Stimulated activated naive B cell treated with anti-CD40 and anti-IgM and Interleukin-4, amounts not matched to agents 10 μg/mL and 1 μg/mL and 100 μg/mL, for 72 hours (primary cell): ENCODE measurements at places on chromosomes 3 and 15.

GRCh38 chr3:160904691-160905090 is 148.7 kb downstream of the PPM1L start:
- no peak for DNase-seq
- H3K27me3 ChIP-seq: no peaks in the 10 kb centered on the region
- H3K4me3 ChIP-seq: no peak overlapping the region

DNA sequence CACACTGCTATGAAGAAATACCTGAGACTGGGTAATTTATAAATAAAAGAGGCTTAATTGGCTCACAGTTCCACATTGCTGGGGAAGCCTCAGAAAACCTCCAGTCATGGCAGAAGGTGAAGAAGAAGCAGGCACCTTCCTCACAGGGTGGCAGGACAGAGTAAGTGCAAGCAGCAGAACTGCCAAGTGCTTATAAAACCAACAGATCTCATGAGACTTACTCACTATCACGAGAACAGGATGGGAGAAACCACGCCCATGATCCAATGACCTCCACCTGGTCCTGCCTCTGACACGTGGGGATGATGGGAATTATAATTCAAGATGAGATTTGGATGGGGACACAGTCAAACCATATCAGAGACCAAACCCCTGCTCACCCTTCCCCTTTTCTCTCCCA is 75.0 kb downstream of the TRIM69 start:
- no peaks in the 10 kb centered on the region for H3K36me3 ChIP-seq
- DNase-seq: no peak
- peaks cover 12% of the 10 kb centered on the region for H3K27me3 ChIP-seq
- H3K27ac ChIP-seq: no peak overlapping the region

DNA sequence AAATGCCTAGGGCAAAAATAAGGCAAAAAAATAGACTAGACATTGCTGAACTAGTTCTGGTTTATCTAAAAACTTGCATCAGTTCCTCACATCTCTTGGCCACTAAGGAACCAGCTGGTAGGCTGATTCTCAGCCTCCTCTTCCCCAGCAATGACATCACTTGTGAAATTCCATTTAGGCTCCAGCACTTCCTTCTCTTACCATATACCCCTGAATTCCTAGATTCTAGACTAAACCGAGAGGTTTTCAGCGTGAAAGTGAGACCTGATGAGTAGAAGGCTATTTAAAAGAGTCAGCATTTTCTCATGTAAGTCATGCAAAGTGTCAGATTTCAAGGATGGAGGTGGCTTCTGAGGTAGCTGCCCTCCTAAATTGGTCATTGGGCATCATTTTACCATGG is 247.1 kb upstream of the CDIN1 start:
- H3K27ac ChIP-seq: no peak overlapping the region
- H3K4me3 ChIP-seq: no peak overlapping the region
- H3K4me1 ChIP-seq: no peaks in the 10 kb centered on the region
- no peaks in the 10 kb centered on the region for H3K27me3 ChIP-seq

DNA sequence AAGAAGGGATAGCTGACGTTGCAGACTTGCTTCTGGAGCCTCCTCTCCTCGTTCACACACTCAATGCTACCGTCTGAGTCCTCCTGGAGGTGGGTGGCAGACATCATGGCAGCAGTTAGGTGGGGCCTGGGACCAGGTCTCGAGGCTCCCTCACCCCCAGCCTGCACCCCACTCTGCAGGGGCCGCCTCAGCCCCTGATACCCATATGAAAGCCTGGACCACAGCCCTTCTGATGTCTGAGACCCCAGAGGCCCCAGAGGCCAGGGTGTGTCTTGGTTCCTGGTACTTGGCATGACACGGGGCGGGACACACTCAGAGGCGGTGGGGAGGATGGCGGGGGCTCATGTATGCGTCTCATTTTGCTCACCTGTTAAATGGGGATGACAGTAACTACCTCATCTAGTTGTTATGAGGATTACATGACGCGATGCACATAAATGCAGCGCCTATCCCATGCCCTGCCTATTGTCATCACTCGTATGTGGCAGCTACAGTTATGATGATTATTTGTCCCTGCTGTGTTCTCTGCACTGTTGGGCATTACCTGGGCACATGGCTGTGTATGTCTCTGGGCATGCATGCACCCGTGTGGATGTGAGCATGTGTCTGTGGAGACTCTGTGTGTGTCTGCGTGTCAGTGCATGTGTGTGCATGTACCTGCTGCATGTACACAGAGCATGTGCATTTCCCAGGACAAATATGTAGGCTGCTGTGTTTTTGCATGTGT is 39.9 kb downstream of the FEM1B start:
- H3K27ac ChIP-seq: no peak overlapping the region
- no peaks in the 10 kb centered on the region for H3K4me1 ChIP-seq
- peaks cover 3% of the 10 kb centered on the region for H3K27me3 ChIP-seq

DNA sequence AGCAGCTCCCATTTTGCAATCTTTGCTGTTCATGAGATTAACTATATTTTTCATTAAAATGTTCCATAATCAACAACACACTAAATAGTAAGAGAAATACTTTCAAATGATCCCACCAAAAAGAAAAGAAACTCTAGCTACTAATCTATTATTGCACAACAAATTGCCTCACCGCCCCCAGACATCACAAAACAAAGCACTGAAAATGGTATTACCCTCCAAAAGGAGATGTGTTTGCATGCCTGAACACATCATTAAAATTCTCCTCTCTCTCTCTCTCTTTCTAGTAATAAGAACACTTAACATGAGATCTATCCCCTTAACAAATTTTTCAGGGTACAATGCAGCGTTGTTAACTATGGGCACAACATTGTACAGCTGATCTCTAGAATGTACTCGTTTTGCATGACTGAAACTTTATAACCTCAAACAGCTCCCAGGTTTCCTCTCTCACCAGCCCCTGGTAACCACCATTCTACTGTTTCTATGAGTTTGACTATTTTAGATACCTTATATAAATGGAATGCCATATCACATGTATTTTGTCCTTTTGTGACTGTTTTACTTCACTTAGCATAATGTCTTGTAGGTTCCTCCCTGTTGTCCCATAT is 33.1 kb downstream of the WNT5A start:
- no peak for DNase-seq
- no peak overlapping the region for H3K27ac ChIP-seq
- H3K4me1 ChIP-seq: no peaks in the 10 kb centered on the region

GRCh38 chr3:48558493-48559134 is 2.0 kb upstream of the PFKFB4 start:
- no peaks in the 10 kb centered on the region for H3K36me3 ChIP-seq
- H3K4me3 ChIP-seq: no peak overlapping the region
- no peak for DNase-seq
- no peaks in the 10 kb centered on the region for H3K27me3 ChIP-seq

GRCh38 chr3:130876594-130876993 is 17.3 kb upstream of the ATP2C1 start:
- H3K4me1 ChIP-seq: no peaks in the 10 kb centered on the region
- no peak for DNase-seq
- H3K36me3 ChIP-seq: no peaks in the 10 kb centered on the region
- H3K4me3 ChIP-seq: no peak overlapping the region
- H3K27me3 ChIP-seq: no peaks in the 10 kb centered on the region
- H3K27ac ChIP-seq: no peak overlapping the region

DNA sequence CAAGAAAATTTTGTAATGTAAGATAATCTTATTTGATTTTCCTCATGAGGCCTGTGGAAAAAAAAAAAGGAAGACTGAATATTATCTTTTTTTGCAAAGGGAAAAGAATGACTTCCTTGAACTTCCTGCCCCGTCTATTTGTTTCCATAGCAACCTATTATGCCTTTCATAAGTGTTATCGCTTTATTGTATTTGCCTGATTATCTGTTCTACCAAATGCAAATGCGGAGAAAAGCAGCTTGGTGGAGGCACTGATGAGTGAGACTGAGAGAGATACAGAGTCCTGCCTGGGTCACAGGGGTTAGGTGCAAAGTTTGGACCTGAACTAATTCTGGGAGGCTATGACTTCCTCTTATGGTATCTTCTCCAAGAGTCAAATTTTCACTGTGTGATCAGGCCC is 334.0 kb upstream of the KCNMB2 start:
- DNase-seq: no peak
- no peak overlapping the region for H3K4me3 ChIP-seq
- no peaks in the 10 kb centered on the region for H3K36me3 ChIP-seq
- H3K27me3 ChIP-seq: no peaks in the 10 kb centered on the region
- no peak overlapping the region for H3K27ac ChIP-seq

GRCh38 chr15:50183112-50183794 is 1.3 kb downstream of the SLC27A2 start:
- no peak for DNase-seq
- H3K4me1 ChIP-seq: peaks cover 21% of the 10 kb centered on the region
- H3K27me3 ChIP-seq: peaks cover 30% of the 10 kb centered on the region
- no peaks in the 10 kb centered on the region for H3K36me3 ChIP-seq

DNA sequence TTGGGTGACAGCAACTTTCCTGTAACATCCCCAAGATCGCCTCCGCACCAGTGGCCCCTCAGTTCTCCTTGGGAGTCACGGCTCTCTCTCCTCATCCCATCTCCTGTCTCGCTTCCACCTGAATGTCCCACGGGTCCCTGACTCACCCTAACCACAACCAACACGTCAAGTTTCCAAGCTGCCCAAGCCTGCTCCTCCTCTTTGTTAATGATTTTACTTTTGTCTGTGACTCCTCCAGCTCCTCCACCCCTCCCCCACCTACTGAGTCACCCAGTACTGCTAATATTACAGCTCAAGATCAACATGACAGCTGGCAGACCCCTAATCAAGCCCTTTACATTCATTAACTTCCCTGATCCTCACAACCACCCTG is 39.3 kb downstream of the BDH1 start:
- H3K36me3 ChIP-seq: peaks cover 69% of the 10 kb centered on the region
- peaks cover 27% of the 10 kb centered on the region for H3K4me1 ChIP-seq
- H3K27me3 ChIP-seq: no peaks in the 10 kb centered on the region
- DNase-seq: peak; percentile 34
- H3K27ac ChIP-seq: peak overlapping the region; percentile 94
- no peak overlapping the region for H3K4me3 ChIP-seq

DNA sequence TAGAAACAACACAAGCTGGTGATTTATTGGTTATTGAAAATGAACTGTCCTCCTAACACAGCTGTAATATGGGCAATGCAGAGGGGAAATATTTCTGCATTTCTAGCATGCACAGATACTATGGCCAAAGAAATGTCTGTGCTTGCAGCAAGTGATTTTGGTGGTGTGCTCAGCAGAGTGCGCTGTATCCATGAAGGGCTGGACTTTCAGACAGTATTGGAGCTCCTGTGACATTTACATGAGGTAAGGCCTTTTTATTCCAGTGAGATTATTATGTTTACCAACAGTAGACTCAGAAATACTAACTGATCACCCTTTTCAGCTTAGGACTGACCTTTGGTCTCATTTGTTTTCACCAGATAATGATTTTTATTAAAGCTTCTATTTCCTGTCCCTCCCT is 1302.6 kb upstream of the EPHA6 start:
- no peaks in the 10 kb centered on the region for H3K27me3 ChIP-seq
- H3K27ac ChIP-seq: no peak overlapping the region
- DNase-seq: no peak
- no peaks in the 10 kb centered on the region for H3K36me3 ChIP-seq

GRCh38 chr3:166100730-166101129 is 263.5 kb upstream of the BCHE start:
- H3K27ac ChIP-seq: no peak overlapping the region
- H3K4me3 ChIP-seq: no peak overlapping the region
- H3K36me3 ChIP-seq: no peaks in the 10 kb centered on the region
- no peak for DNase-seq
- no peaks in the 10 kb centered on the region for H3K27me3 ChIP-seq

- peaks cover 90% of the 10 kb centered on the region for H3K36me3 ChIP-seq
- no peak overlapping the region for H3K27ac ChIP-seq
- H3K27me3 ChIP-seq: no peaks in the 10 kb centered on the region
- no peak overlapping the region for H3K4me3 ChIP-seq
- no peak for DNase-seq
Observed at GRCh38 chr15:25091421-25092158, 136.8 kb downstream of the SNRPN start.

DNA sequence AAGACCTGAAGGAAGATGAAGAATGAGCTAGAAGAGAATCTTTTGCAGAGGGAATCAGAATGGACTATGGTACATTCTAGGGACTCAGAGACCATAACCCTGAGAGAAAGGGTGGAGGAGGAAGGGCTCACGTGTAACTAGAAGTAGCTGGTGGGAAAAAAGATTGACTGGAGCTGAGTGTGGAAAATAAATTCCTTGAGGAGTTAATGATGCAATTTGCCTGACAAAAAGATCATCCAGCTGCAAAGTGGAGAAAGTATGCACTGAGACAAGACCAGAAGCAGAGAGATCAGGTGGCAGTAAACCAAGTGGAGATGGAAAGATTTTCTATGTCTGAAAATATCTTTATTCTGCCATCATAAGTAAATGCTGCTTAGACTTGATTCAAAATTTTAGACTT is 52.9 kb upstream of the TBL1XR1 start:
- H3K27ac ChIP-seq: peak overlapping the region; percentile 42
- no peaks in the 10 kb centered on the region for H3K27me3 ChIP-seq
- peaks cover 42% of the 10 kb centered on the region for H3K4me1 ChIP-seq
- no peak overlapping the region for H3K4me3 ChIP-seq

DNA sequence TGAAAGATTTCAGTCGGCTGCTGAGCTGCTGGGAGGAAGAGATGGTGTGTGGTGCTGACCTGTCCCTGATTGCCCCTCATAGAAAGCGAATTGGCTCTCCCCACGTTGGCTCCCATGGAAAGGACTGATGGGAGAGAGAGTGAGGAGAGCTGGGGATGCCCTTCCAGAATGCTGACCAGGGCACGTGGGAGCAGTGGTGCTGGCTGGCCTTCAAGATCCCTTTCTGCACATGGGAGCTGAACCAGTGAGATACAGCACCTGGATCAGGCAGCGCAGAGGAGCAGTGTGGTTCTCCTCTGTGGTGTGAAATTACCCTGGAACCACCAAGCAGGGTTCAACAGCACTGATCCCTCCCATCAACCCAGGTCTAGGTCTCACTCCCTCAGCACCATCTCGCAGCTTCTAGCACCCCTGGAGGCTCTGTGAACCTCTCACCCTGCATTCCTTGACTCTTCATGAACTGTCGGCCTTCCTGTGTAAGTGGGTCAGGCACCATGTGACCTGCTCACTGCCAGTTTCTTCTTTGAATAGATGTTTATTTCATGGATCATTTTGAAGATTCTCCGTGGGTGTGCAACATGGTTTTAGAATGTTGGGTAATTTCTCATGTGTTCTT is 55.7 kb downstream of the CACNA1D start:
- no peaks in the 10 kb centered on the region for H3K36me3 ChIP-seq
- H3K27ac ChIP-seq: no peak overlapping the region
- peaks cover 7% of the 10 kb centered on the region for H3K4me1 ChIP-seq
- no peak overlapping the region for H3K4me3 ChIP-seq
- DNase-seq: no peak
